ENCODE measurements at places on chromosomes 3 and 15. TPM values are rescaled to one million over a fixed set of nuclear protein-coding genes. Genes with fewer than 3 reads are reported as not detected.

PAQR5 gene
- 0.89 TPM for total RNA-seq

PLA2G4E gene
- not detected for total RNA-seq

FETUB gene
- total RNA-seq: not detected

COL6A5 gene
- not detected for total RNA-seq

SERINC4 gene
- total RNA-seq: 0.33 TPM

GOLGA6L22 gene
- not detected for total RNA-seq

SNTN gene
- total RNA-seq: not detected

SST gene
- not detected for total RNA-seq

PLA2G4F gene
- total RNA-seq: 24.8 TPM

CCDC39 gene
- total RNA-seq: not detected

GOLGA8H gene
- total RNA-seq: 0.79 TPM

CSPG4 gene
- 4.0 TPM for total RNA-seq

CHD2 gene
- 149 TPM for total RNA-seq

GRCh38 chr3:180378496-180378895 is 223.5 kb upstream of the TTC14 start:
- DNase-seq: no peak

- DNase-seq: no peak
Measured at GRCh38 chr3:140224307-140224706, 289.3 kb downstream of the CLSTN2 start.

DNA sequence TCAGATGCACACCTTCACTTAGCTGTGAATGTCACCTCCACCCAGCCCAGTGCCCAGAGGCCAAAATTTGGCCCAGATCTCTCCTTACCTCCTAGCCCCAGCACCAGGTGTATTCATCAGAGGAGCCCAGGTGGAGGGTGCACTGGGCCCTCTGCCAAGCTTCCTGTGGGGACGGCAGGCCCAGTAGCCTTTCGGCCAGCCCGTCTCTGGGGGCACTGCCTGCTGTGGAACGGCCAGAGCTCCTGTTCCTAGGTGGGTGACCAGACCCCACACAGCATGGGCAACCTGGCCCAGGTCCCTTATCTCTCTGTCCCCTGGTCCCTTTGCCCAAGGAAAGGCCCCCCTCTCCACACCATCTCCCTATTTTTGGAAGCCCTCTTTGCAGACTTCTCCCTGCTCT is 67.8 kb downstream of the AAGAB start:
- no peak for DNase-seq

DNA sequence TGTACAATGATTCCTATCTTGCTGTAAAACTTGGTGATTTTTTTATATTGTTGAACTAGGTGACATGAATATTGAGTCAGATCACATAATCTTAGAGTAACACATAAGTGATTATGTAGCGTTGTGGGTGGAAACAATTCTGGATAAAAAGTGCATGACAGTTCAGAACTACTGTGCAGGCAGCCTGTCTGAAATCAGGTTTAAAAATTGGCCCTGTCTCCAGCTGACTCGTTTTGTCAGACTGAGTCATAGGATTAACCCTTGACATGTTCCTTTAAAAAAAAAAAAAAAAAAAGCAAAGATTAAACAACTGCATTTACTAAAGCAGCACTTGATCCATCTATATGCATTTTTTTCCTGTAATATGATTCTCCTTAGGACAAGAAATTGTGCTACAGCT is 160.0 kb upstream of the CGNL1 start:
- no peak for DNase-seq

GRCh38 chr3:83496462-83496861 is 1462.3 kb upstream of the CADM2 start:
- no peak for DNase-seq

- no peak for DNase-seq
Measured at GRCh38 chr15:57762302-57762701, 55.8 kb downstream of the POLR2M start.

DNA sequence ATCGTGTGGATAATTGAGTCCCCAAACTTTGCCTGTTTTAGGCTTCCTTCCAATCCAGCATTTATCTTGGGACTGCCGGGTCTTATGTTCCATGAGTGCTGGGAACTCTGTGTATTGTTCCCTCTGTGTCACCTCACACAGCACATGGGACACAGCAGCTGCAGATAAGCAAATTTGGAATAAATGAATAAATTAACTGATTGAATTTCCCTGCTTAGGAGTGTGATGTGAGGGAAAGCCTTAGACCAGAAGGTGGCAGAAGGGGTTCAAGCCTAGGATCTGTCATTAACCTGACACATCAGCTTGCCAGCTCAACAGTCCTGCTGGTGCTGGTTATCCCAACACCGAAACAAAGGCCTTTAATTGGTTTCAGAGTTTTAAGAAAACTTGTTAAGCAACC is 114.3 kb downstream of the OXSM start:
- DNase-seq: no peak

DNA sequence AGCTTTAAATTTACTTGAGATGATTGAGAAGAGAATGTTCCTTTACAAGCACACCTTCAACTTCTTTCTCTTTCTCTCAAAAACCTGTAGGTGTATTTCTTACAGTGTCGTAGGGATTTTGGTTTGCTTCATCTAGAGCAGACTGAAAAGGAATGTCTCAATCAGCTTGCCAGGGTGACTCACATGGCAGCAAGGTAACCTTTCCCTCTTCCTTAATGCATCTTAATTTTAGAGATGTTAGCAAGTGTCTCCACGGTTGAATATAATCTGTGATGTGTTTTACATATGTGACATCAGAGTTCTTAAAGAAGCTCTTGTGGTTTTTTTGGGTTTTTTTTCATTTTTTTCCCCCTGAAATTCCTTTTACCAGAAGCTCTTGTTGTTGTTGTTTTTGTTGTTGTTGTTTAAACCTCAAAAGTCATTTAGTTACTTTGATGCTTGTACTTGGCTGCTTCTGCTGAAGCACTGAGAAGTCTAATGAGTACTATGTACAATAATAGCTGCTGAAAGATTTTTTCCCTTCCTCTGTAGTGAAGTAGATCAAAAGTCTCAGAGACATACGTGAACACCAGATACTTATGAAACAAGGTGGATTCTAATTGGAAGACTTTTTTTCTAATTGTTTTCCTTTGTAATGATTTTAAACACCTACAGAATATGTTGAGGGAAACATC is 83.1 kb downstream of the RETNLB start:
- no peak for DNase-seq

DNA sequence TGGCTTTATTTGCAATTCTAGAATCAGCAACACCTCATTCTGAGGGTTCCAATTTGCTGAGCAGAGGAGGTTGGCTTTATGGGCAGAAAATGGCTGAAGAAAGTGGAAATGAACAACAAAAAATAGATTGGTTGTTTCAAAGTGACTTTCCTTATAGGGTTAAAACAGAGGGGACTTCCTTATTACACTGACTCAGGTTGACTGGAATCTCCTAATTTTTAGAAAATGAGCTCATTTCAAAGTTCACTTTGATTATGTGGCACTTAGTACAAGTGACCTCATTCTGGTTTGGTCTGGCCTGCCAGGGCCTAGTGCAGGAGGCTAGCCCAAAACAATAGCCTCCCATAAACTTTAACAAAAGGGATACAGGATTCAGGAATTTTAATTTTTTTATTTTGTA is 41.4 kb downstream of the NFKBIZ start:
- DNase-seq: no peak

- no peak for DNase-seq
Measured at GRCh38 chr3:100023595-100023994, 90.7 kb downstream of the FILIP1L start.

DNA sequence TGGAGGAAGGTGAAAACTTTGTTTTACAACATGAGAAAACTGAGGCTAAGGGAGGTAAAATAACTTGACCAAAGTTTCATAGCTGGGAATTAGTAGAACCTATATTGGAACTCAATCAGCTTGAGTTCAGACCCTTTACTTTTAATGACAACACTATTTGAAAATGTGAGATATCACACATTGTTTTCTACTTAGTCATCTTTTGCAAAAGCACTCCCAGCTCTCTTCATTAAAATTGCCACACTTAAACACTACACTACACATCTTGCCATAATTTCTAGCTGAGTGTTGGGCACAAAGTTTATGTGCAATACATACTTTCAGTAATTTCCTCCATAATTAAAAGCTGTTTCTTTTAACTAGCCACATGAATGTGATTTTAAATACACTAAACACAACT is 230.4 kb upstream of the DCBLD2 start:
- no peak for DNase-seq

DNA sequence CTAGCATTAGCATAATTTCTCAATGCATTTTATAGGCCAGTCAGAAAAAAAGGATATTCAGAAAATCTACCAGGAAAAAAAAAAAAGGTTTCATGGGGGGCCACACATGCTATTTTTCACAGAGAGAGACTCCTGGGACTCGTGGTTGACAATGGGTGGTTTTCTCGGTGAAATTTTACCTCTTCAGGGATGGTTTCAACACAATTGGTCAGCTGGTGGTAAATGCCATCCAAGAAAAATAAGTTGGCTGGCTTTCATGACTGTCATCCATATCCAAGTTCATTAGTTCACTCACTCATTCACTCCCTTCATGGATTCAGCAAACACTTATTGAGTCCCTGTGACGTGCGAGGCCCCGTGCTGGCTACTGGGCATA is 217.3 kb downstream of the SHQ1 start:
- DNase-seq: no peak

GRCh38 chr15:55255714-55256113 is 33.9 kb downstream of the RAB27A start:
- no peak for DNase-seq

- no peak for DNase-seq
Measured at GRCh38 chr3:38151667-38152265, 13.3 kb downstream of the MYD88 start.

- no peak for DNase-seq
Measured at GRCh38 chr3:165347526-165347925, 151.3 kb upstream of the SLITRK3 start.

DNA sequence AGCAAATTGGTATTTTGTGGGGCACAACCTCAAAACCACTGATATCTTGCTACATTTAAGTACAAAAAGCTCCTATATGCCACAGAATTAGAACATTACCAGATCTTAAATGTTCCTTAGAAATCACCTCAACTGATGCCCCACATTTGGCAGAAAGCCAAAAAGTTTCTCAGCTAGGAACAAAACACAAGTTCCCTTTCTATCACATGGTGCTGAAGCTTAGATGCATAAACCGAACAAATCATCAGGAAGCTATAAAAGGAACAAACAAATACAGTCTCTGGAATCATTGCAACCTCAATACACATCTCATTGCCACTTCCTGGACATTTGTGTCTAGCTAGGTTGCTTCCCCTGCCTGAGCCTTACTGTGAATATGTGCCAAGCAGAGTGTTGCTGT is 492.6 kb downstream of the LPP start:
- DNase-seq: no peak

GRCh38 chr3:188929137-188929536 is 242.6 kb upstream of the TPRG1 start:
- DNase-seq: peak; percentile 50

- no peak for DNase-seq
Measured at GRCh38 chr15:26103002-26103404, 239.9 kb upstream of the ATP10A start.

- DNase-seq: no peak
Measured at GRCh38 chr3:178597371-178597770, 61.1 kb downstream of the KCNMB2 start.

DNA sequence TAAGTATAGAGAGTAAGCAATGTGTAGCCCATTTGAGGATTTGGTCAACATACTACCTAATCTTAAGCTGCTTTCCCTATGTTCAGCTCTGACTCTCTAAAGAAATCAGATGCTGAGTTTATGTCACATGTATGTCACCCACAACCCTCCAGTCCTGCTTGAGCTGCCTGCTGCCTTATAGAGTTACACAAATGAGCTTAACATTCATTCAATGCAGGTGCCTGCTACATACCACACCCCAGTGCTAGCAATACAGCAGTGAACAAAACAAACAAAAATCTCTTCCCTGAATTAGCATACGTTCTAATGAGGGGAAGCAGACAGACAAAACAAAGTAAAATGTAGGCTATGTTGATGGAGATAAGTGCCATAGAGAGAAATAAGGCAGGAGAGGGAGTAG is 93.0 kb downstream of the HHLA2 start:
- no peak for DNase-seq

DNA sequence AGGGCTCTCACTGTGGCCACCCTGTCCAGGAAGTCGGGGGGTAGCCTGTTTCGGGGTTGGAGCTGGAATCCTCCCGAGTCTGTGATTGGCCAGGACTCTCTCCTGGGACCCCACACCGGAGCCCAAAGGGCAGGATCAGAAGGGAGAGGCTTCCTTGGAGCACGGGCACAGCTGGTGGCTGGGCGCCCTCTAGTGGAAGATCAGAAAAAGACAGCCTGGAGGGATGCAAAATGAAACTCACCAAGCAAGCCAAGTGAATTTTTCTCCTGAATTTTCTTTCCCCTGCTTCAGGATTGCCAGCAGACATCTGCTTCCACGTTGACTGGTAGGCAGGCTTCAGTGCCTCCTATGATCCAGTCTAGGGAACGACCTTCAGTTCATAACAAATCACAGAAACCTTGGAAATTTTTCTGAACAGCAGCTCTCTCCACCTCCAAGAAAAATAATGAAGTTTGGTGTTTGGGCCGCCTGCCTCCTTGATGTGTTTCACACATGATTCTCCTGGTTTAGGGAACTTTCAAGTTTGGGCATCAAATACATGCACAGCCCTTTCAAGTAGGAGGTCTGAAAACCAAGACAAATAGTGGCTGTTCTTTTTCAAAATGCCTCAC is 224.6 kb downstream of the VPS13C start:
- DNase-seq: peak; percentile 67

DNA sequence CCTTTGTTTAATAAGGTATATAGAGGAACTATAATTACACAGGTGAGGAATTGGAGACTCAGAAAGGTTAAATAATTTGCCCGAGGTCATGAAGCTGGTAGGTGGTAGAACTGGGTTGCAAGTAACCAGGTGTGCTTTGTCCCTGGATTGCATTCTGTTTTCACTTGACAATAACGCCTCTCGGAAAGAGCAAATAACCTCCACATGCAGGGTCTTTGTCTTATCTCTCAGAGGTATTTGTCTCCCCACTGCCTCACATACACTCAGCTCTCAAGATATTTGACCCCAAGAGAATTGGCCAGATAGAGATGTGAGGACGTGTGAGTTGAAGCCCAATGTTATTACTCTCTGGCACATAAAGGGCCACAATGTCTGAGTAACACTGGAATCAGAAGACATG is 320.9 kb upstream of the ONECUT1 start:
- DNase-seq: no peak

GRCh38 chr15:101394056-101394630 is 95.4 kb downstream of the PCSK6 start:
- no peak for DNase-seq

GRCh38 chr3:119657887-119658702 is 2.3 kb downstream of the POPDC2 start:
- DNase-seq: no peak

DNA sequence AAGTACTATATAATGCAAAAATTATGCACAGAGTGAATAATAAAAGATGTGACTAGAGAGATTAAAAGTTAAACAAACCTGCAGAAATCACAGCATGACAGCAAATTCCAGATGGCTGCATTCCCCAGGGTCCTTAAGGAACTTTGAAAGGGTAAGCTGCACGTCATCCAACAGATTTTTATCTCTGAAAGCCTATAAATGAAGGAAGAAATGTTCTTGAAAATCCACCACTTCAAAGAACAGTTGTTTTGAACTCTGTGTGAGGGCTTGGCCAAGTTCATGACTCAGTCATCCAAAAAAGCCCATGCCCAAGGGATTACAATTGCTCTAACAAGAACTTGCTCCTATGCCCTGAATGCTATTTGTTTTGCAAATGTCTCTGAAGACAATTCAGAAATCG is 603.6 kb downstream of the PLOD2 start:
- peak; percentile 13 for DNase-seq

- DNase-seq: no peak
Measured at GRCh38 chr3:100798012-100798411, 88.7 kb downstream of the TFG start.
